Stimulated activated CD4-positive, alpha-beta T cell treated with anti-CD3 and anti-CD28 coated beads, TNF-alpha, amount 100 ng/mL, for 4 hours (primary cell): ENCODE measurements at places on chromosomes 13 and 19.

GRCh38 chr19:1856698-1857603, 6.4 kb downstream of the KLF16 start:
- DNase-seq: no peak

GRCh38 chr13:44063881-44064280, 184.2 kb downstream of the LACC1 start:
- no peak for DNase-seq

DNA sequence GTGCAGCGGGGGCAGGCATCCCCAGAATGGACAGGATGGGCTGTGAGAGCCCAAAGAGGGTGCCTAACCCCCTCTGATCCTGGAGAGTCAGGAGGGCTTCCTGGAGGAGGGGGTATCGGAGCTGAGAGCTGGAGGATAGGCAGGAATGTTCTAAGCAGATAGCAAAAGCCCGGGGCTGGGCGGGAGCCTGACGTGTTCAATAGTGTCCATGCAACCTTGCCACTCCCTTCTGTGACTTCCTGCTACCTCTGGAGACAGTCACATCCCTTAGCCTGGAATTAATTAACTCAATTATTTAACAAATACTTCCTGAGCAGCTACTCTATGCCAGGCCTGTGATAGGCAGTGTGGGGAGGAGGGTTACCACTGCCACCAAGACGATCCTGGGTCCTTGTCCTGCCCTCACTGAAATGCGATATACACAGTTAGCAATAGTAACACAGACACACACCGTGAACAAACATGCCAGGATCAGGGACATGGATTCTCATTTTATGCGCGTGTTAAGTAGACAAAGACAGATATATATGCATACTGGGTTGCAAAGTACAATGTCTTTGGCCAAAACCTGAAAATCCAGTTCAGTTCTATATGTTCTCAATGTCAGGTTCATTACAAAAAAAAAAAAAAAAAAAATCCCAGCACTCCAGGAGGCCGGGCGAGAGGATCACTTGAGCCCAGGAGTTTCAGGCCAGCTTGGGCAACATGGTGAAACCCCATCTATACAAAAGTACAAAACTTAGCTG, 10.7 kb downstream of the AP2S1 start:
- no peak for DNase-seq

- DNase-seq: no peak
Measured at GRCh38 chr19:15820646-15821045, 5.2 kb upstream of the OR10H1 start.

DNA sequence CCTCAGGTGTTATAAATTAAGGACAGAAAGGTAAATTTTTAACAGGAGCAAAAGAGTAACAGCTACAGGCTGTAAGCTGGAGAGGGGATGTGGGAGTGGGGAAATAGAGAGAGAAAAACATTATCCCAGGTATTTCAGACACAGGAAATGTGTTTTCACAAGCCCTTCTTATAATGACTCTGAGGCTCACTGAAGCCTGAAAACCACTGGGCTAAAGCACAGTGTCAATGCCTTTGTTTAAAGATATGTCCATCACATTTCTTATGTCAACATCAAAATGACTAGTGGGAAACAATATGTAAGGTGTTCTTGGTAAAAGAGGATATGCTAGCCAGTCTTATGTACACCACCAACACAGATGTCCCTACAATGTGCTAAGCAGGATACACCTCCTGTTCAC, 365.9 kb downstream of the FGF14 start:
- DNase-seq: no peak

GRCh38 chr13:50493683-50494082, 349.8 kb downstream of the DLEU7 start:
- DNase-seq: no peak
